Cardiac muscle cell (in vitro differentiated cells and primary cell): ENCODE measurements at places on chromosomes 1 and 21. TPM values are rescaled to one million over a fixed set of nuclear protein-coding genes. Genes with fewer than 3 reads are reported as not detected.

Gene MIGA1
- 4.1 and 7.5 TPM in 2 replicates for total RNA-seq

Gene LCE6A
- total RNA-seq: not detected in 2 replicates

Gene NBPF4
- not detected in 2 replicates for total RNA-seq

Gene AMY1A
- not detected in 2 replicates for total RNA-seq

Gene C4BPA
- not detected in 2 replicates for total RNA-seq

Gene ENAH
- total RNA-seq: 50.8 and 124 TPM in 2 replicates

Gene HORMAD1
- not detected in 2 replicates for total RNA-seq

Gene GJB5
- not detected in 2 replicates for total RNA-seq

Gene ZNF695
- total RNA-seq: 1.1 and 4.3 TPM in 2 replicates

Gene JTB
- total RNA-seq: 161 and 315 TPM in 2 replicates

Gene ANGPTL7
- not detected in 2 replicates for total RNA-seq

Gene MAN1C1
- 85.7 and 118 TPM in 2 replicates for total RNA-seq

Gene CD5L
- not detected in 2 replicates for total RNA-seq

Gene INSRR
- 0.18 and 0.21 TPM in 2 replicates for total RNA-seq

Gene C1orf167
- 0.14 and 1.4 TPM in 2 replicates for total RNA-seq

Gene MTARC1
- total RNA-seq: 4.5 and 5.5 TPM in 2 replicates

Gene CD1B
- not detected in 2 replicates for total RNA-seq

Gene KCNJ6
- total RNA-seq: not detected in 2 replicates

Gene L1TD1
- total RNA-seq: 0.04 and 0.36 TPM in 2 replicates

Gene DDR2
- 1.4 and 1.6 TPM in 2 replicates for total RNA-seq

Gene IVL
- not detected in 2 replicates for total RNA-seq

Gene MFSD2A
- 0.88 TPM in 1 of 2 replicates, not detected in the other for total RNA-seq
